ENCODE measurements at places on chromosomes 1 and 21. TPM values are rescaled to one million over a fixed set of nuclear protein-coding genes. Genes with fewer than 3 reads are reported as not detected.
A peak's percentile ranks its signal among the peaks of the same experiment; 100 is the strongest.

Gene SPRR2A
- not detected for total RNA-seq

Gene SLAMF9
- not detected for total RNA-seq

Gene GBP3
- total RNA-seq = 7.3 TPM

Gene SLC35F3
- total RNA-seq = 0.25 TPM

DNA sequence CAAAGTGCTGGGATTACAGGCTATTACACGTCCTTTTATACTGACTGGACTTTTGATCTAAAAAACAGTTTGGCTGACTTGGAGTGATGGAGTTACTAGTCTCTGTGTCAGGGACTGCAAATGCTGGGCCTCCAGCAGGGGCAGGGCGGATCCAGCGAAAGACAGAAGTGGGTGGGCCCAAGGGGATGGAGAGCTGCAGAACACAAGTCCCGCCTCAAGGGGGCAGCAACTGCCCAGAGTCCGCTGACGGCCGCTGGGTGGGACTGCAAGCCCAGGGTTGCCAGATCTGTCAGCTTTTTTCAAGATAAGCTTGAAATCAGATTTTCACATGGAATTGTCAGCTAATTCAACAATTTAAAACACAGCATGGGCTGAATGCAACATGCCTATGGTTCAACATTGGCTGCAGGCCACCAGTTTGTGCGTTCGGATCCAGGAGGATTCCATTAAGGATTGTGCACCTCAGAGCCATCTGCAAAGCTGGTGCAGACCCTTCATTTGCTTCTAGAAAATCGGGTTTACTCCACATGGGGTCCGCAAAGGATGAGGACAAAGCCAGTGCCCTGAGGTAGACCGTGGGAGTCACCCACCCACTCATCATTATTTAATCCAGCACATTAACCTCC is 10.7 kb downstream of the STMN1 start:
- no peak overlapping the region for H3K4me3 ChIP-seq
- H3K27me3 ChIP-seq = no peaks in the 10 kb centered on the region
- no peaks in the 10 kb centered on the region for H3K36me3 ChIP-seq
- DNase-seq = peak; percentile 92
- peak overlapping the region; percentile 58 for H3K27ac ChIP-seq
- H3K4me1 ChIP-seq = peaks cover 27% of the 10 kb centered on the region

- no peaks in the 10 kb centered on the region for H3K27me3 ChIP-seq
- no peak overlapping the region for H3K27ac ChIP-seq
- no peak for DNase-seq
- H3K36me3 ChIP-seq = no peaks in the 10 kb centered on the region
- no peaks in the 10 kb centered on the region for H3K4me1 ChIP-seq
Measured at GRCh38 chr1:163877016-163877415, 555.3 kb downstream of the NUF2 start.

- H3K27me3 ChIP-seq = no peaks in the 10 kb centered on the region
- H3K4me3 ChIP-seq = no peak overlapping the region
- H3K27ac ChIP-seq = no peak overlapping the region
- H3K4me1 ChIP-seq = no peaks in the 10 kb centered on the region
- DNase-seq = no peak
Measured at GRCh38 chr1:218705391-218705790, 360.3 kb downstream of the TGFB2 start.

DNA sequence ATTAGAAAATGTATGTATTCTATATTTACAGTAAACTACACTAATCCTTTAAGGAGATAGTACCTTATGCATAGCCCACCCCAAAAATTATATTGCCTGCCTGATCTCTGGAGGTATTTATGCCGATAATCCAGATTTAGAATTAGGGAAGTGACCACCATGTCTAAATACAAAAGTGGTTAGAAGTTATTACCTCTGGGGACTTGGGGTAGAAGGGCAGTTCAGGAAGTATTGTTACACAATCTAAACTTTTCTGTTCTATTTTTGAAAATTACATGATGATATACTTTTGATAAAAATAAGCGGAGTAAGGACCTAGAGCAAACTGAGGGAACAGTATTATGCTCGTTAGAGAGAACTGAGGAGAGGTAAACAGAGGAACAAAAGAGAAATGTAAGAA is 90.5 kb upstream of the ZP4 start:
- no peaks in the 10 kb centered on the region for H3K27me3 ChIP-seq
- no peaks in the 10 kb centered on the region for H3K4me1 ChIP-seq
- H3K27ac ChIP-seq = no peak overlapping the region
- H3K4me3 ChIP-seq = no peak overlapping the region
- no peak for DNase-seq
- no peaks in the 10 kb centered on the region for H3K36me3 ChIP-seq

DNA sequence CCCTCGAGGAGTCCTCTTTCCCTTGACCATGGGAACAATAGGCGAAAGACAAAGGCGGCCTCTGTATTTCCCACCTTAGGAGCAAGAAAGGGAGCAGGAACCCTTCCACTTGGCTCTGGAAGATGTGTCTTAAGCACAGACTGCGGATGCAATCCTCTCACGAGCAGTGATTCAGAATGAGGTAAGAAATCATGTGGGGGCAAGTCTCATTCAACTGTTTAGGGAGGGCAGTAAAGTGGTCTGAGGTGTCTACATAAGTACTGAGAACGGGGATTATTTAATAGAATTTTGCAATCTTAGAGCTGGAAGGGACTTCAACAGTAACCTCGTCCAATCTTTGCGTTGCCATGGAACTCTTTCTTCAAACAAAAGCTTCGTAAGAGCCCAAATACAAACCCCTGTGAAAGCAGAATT is 1.6 kb upstream of the DYRK3 start:
- no peaks in the 10 kb centered on the region for H3K27me3 ChIP-seq
- H3K4me1 ChIP-seq = peaks cover 1% of the 10 kb centered on the region
- H3K27ac ChIP-seq = no peak overlapping the region
- DNase-seq = peak; percentile 15

- no peak overlapping the region for H3K4me3 ChIP-seq
- no peak overlapping the region for H3K27ac ChIP-seq
- no peaks in the 10 kb centered on the region for H3K4me1 ChIP-seq
- no peaks in the 10 kb centered on the region for H3K27me3 ChIP-seq
- no peaks in the 10 kb centered on the region for H3K36me3 ChIP-seq
Measured at GRCh38 chr1:182520736-182521135, 68.3 kb downstream of the RNASEL start.

DNA sequence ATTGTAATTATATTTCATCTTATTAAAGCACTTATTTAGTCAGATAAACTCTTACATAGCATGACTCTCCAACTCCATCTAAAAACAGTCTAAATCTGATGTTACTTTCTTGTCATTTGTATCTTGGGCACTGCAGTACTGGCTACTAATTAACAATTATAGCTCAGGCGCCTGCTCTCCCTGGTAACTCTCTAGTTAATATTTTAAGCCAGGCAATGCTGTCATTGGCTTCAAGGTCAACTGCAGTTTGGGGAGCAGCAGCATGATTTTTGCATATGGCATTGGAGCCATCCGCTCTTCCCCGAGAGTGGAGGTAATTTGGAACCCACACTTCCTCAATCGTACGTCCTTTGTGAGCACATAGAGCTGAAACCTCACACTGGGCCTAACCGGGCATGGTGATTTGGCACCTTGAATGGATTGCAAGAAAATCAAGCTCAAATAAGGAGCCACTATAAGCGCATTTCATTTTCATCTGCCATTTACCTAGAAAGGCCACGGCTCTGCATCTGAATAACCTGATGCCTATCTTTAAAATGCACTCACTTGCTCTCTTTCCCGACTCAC is 187.7 kb downstream of the KAZN start:
- no peaks in the 10 kb centered on the region for H3K36me3 ChIP-seq
- H3K27ac ChIP-seq = no peak overlapping the region
- H3K4me3 ChIP-seq = no peak overlapping the region
- DNase-seq = no peak
- no peaks in the 10 kb centered on the region for H3K4me1 ChIP-seq

GRCh38 chr21:41582866-41583265 is 74.9 kb upstream of the TMPRSS2 start:
- no peaks in the 10 kb centered on the region for H3K27me3 ChIP-seq
- no peak for DNase-seq
- H3K4me3 ChIP-seq = no peak overlapping the region

DNA sequence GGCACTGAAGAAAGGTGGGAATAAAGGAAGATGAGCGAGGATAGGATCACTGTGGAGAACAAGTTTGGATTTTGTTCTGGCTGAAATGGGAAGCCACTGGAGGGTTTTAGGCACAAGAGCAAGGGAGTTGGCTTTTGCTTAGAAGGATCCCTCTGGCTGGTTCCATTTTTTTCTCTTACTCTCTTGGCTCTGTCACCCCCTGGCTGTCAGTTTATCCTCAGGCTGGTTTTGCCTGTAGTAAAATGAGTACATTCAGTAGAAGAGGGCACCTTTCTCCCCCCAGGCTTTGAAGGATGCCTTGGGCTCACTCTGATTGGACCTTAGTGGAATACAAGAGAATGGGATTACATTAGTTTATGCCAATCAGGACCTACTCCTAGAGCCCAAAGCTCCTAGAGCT is 17.1 kb downstream of the CACHD1 start:
- H3K4me3 ChIP-seq = no peak overlapping the region
- no peaks in the 10 kb centered on the region for H3K27me3 ChIP-seq
- no peak for DNase-seq
- no peak overlapping the region for H3K27ac ChIP-seq
- no peaks in the 10 kb centered on the region for H3K36me3 ChIP-seq
- peaks cover 9% of the 10 kb centered on the region for H3K4me1 ChIP-seq
